ENCODE measurements at places on chromosomes 7 and 10.

GRCh38 chr10:23038172-23038571 is 57.2 kb upstream of the MSRB2 start:
- DNase-seq: no peak

GRCh38 chr7:129616530-129616929 is 5.0 kb downstream of the NRF1 start:
- no peak for DNase-seq

DNA sequence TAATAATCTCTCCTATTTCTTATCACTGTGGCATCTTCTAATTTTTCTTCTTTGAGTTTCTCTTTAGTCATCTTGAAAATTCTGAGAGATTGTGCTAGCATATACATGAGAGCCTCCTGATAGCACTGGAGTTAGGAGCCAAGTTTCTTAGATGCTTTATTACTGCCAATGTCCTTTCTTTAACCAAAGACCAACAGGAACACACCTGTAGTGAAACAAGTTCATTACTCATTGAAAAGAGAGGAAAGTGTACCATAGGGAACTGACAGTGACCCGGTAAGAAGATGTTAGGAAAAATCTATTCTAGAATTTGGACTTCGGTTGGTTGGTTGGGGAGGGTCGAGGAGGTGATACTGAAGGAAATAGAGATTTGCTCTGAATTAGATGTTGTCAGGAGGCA is 27.1 kb upstream of the CD36 start:
- no peak for DNase-seq

GRCh38 chr10:11610166-11610825 is 1.2 kb downstream of the USP6NL start:
- no peak for DNase-seq
